ENCODE measurements at places on chromosomes 11 and 22.

GRCh38 chr22:45318168-45318557 is 8.4 kb downstream of the FAM118A start:
- no peak for DNase-seq

DNA sequence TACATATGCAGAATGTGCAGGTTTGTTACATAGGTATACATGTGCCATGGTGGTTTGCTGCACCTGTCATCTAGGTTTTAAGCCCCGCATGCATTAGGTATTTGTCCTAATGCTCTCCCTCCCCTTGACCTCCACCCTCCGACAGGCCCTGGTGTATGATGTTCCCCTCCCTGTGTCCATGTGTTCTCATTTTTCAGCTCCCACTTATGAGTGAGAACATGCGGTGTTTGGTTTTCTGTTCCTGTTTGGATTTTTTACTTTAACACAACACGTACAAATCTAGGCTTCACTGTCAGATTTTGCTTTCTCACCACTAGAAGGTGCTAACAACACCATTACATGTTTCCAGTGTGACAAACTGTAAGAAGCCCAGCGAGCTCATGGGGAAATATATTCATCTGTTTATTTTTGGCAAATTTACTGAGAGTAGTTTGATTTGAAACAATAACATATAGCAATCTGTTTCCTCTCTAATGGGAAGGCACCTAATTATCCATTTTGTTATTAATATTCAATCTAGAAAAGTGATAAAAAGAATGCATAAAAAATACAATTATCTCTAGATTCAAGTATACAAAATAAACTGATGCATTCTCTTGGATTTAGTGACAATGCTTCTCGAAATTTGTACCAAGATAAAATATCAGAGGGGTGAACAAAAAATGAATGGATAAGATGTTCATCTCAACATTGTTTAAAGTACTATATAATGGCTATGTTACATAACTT is 23.2 kb upstream of the BIRC3 start:
- peak; percentile 63 for DNase-seq

DNA sequence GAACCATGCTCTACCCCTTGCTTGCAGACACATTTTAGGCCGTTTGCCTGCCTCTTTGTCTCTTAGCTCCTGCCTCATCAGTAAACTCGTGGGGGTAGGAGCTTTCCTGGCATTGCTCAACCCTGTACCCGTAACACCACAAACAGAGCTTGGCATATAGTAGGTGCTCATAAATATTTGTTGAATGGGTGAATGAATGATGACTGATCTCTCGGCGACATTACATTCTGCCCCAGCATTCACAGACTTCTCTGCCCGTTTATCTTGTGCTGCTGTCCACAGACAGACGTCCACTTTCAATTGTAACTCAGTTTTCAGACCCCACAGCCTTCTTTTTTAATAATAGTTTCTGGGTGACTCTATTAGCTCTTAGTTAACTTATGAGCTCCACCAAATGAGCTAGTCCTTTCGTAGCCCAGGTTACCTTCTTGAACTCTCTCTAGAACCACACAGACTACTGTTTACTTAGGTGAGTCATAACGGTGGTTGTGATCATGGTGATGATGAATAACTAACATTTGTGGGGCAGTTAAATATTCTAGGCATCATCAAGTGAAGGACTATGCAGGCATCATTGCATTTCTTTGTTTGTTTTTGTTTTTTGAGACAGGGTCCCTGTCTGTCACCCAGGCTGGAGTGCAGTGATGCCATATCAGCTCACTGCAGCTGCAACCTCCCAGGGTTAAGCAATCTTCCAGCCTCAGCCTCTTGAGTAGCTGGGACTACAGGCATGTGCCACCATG is 188.4 kb downstream of the ADAMTS15 start:
- peak; percentile 89 for DNase-seq

DNA sequence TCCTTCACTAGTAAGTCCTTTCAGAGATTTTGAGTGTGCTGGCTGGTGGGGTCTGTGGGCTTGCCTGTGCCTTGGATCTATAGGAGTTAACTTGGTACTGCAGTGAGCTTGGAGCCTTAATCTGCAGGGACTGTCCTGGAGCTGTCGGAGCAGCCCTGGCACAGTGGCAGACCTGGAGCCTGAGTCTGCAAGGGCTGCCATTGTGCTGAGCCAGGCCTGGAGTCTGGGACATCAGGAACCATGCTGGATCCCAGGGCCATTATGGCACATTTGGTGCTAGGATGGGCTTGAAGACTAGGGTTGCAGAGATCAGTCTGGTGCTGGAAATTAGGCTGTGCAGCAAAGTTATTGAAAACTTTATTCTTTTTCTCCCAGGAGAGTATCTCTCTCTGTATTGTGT is 665.4 kb downstream of the METTL15 start:
- DNase-seq, result no peak

- DNase-seq, result no peak
Measured at GRCh38 chr11:115213007-115213406, 291.2 kb downstream of the CADM1 start.

DNA sequence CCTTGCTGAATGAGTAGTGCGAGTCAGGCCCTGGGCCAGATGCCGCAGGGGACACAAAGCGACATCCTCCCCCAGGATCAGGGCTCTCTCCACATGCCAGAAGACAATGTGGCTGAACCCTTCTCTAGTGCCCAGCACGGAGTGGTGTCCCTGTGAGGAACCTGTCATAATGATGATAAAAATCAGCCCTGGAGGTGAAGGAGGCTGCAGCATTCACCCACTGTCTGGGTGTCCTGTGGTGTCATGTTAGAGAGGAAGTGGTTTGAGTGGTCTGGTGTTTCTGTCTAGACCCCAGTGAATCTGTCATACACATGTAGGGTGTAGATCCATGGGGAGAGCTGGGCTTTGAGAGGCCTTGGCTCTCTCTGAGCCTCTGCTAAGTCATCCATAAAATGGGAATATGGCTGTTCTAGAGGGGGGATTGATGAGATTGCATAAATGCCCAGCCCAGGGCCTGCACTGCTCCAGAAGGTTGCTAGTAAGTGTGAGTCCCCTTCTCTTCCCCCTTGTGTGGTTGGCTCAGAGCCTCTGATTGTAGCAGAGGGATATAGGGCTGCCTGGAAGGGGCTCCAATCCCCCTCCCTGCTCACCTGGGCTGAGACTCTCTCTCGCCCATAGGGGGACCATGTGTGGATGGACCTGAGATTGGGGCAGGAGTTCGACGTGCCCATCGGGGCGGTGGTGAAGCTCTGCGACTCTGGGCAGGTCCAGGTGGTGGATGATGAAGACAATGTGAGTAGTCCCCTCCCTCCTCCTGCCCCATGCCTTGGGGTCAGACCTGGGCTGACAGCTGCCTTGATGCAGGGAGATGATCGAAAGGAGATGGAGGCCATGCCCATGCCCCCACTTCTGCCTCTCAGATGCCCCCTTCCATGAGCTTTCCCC is 14.3 kb downstream of the MYO7A start:
- DNase-seq, result no peak

DNA sequence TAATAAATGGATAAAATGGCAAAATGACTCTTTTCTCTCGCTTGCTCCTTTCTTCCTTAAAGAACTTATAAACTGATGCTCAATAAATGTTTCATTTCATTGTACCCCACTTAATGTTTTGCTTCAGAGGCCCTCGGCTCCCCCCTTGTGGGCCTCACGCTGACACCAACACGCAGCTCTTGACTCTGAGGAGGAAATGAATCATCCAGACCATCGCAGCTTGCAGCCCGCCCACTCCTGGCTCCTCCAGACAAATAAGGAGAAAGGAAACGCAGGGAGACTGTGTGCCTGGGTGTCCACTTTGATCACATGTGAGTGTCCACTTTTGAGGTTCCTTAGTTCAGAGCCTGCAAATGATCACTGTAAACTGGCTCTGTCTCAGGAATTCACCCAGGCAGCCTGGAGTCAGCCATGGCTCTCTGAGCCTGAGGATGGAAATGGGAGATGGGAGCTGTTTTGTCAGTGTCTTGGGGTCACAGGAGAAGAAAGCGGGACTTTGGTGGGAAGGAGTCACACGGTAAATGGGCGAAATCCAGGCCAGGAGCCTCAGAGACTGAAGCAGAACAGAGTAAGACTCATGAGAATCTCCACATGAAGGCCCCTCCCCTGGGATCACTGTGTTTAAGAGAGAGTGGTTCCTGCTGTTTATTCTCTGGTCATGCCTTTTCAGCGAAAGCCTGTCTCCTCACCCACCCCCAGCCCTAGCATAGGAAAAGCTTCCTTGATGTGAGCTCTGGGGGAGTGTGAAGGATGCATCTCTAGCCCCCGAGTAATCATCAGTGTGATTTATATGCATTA is 96.5 kb downstream of the CWC15 start:
- peak; percentile 83 for DNase-seq

DNA sequence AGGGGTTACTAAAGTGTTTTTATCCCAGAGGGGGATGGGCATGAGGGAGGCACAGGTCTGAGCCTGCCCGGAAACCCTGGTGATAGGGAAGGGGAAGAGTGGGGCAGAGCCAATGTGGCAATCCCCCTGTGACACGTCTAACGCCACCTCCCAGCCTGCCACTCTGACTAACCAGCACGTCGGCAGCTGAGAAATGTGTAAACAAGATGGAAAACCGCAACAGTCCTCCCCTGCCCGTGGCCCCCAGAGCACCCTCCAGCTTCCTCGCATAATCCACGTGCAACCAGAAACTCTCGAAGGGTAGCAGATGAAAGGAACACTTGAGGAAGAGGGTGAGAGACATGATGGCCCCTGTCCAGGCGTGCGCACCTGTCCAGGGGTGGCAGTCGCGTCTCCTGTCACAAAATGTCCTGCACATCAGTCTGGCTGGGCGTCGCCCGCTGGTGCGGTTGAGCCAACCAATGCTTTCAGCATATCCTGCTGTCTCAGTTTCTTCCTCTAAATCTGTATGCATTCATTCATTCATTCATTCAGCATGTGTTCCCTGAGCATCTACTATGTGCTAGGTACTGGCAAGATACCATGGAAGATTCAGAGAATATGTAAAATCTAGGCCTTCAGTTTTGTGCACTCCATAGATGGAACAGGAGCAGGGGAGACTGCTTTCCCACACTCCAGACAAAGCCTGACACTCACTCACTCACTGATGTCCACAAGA is 4.5 kb downstream of the TMPRSS4 start:
- no peak for DNase-seq

DNA sequence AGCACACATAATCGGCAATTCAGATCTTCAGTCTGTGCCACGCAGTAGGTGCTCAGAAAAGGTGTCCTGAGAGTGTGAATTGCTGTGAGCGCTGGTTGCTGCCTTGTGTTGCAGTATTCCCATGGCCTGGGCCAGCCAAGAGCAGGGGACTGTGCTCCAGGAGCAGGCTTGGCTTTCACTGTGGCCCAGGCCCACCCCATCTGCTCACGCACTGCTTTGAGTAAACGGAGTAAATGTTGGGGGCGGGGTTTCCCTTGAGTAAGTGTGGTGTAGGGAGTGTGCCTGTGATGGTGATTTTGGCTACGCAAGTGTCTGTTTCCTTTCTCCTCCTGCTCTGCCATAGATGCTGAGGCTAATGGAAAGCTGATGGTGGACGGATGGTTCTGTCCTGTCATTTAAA is 2.3 kb downstream of the CTTN start:
- DNase-seq, result no peak

DNA sequence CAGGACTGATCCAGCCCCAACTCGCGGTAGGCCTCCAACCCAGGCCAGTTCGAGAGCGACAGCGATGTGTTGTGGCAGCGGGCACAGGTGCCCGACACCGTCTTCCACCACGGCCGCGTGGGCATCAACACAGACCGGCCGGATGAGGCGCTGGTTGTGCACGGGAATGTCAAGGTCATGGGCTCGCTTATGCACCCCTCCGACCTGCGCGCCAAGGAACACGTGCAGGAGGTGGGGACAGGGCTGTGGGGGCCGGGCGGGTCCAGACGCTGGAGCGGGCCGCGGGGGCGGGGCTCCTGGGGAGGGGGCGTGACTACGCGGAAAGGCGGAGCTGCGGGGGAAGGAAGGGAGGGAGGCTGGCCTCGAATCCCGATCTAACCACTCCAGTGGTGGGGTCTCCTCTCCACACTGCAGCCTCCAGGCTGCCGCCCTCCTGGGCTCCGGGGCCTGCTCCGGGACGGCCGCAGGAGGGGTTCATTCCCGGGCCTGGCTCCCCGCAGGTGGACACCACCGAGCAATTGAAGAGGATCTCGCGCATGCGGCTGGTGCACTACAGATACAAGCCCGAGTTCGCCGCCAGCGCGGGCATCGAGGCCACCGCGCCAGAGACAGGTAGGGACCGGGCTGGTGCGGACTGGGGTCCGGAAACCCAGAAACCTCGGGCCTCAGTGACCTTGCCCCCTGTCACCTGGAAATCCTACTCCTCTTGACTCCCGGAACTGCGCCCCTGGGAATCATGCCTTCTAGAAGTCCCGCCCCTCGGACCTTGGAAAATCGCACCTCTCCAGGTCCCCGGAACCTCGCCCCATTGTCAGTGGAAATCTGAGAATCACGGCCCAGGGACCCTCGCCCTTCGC is 14.9 kb downstream of the TMEM258 start:
- DNase-seq, result no peak

GRCh38 chr22:32562401-32562800 is 87.8 kb downstream of the FBXO7 start:
- DNase-seq, result no peak

GRCh38 chr22:30922151-30922611 is 46.4 kb downstream of the MORC2 start:
- DNase-seq, result no peak
